ENCODE measurements at places on chromosomes 1 and 21.

DNA sequence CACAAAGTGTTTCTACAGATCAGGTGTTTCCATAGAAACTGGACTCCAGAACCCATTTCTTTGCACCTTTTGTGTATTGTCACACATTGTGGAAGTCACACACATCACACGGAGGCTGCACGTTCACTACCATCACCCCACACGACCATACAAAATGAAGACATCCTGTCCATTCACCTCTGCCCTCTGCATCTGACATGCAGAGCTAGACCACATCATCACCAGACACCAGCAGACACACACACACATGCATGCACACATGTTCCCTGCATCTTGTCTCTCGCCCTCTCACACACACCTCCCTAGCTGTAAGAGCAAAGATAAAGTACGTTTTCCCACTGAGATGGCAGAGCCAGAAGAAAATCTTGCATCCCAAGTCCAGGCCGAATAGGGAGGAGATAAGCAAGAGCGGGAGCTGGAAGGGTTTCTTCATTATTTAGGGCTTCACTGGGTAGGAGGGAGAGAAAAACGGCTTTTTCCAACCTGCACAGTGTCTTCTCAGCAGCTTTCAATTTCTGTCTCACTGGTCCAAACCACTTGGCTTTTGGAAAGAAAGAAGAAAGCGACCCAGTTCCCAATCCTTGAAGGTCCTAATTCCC is 709 bp downstream of the PRELP start:
- no peak for DNase-seq

DNA sequence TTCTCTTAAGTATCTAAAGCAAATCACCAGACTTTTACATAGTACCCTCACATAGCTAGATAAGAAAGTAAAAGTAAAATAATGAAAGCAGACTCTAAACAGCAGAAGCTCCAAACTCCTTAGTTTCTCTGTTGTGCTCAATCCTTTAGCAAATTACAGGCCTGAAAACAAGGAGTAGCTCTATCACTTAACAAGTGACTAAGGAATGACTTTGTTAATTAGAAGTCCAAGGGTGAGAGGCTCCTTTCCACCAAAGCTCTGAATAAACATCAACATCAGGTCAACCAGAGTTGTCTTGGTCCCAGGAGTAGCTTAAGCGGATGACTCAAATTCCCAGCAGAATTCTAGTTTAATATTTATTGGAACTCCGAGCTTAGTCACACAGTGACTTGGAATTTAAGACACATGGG is 5.9 kb downstream of the NRIP1 start:
- peak; percentile 5 for DNase-seq

DNA sequence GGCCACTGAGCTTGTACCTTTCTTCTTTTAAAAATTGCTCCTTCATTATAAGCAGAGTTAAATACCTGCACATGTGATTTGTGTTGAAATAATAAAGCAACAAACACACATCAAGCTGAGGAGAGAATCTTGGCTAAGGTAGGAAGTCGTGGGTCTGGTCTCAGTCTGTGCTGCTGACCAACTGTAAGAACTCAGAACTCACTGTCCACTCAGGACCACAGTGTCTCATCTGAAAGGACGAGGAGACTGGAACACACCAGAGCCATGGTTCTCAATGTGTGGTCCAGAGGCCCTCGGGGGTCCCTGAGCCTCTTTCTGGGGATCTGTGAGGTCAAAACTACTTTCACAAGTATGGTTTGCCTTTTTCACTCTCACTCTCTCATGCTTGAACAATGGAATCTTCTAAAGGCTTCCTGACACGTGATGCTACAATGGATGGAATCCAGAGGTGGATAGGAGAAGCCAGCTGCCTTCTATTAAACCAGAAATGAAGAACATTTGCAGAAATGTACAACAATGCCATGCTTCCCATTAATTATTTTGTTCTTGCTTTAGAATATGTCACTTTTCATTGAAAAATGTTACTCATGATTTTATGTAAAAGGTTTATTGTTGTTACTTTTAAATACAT is 17.3 kb upstream of the ETS2 start:
- DNase-seq = no peak

DNA sequence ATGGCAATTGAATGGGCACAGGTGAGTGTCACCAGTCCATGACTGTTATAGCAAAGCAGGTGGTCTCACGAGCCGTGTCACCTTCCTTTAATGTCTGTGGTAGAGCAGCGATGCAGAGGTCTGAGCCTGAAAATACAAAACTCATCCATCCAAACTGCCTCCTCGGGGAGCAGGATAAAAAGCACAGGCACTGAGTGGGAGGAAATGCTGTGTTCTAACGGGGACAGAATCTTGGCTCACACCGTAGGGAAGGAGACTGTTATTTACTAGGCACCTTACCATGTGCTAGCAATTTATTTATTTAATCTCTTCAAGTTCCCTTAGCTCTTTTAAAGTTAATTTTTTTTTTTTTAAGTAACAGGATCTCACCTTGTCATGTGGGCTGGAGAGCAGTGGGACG is 1.2 kb downstream of the ASCL5 start:
- DNase-seq = no peak

DNA sequence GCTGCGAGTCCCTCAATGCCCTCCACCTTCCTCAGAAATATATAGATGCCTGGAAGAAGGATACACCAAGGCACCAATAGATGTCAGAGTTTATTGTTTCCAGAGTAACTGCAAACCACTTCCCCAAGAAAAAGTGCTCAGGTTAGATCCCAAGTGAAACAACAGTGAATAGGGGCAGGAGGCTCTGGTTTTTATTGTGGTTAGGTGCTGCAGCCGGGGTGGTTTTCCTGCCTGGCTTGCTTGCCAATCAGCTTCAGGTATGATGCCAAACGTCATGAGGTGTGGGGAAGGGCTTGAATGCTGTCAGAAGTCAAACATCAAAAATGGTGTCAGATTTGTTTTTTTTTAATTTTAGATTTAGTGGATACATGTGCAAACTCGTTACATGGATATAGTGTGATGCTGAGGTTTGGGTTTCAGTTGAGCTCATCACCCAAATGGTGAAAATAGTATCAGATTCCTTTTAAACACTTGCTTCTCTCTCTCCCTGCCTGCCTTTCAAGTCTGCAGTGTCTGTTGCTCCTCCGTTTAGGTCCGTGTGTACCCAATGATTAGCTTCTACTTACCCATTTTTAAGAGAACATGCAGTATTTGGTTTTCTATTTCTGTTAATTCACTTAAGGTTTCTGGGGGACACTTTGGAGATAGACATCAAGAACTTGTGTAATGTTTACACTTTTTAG is 1317.0 kb downstream of the MRPL39 start:
- no peak for DNase-seq

DNA sequence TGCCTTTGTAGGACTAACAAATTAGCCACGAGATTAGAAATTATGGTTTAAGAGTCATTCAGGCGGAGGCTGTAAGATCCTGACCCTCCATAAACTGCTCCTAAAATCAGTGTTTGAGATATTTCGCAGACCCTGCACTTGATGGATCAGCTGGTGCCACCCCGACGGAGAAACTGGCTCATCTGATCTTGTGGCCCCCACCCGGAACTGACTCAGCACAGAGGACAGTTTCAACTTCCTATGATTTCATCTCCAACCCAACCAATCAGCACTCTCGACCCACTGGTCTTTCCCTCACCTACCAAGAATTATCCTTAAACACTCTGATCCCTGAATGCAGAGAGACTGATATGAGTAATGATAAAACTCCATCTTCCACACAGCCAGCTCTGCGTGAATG is 3.7 kb upstream of the JAM2 start:
- DNase-seq = peak; percentile 1

- no peak for DNase-seq
These were observed 21.5 kb upstream of the NHLH2 start for GRCh38 chr1:115862403-115862802.

GRCh38 chr1:199460933-199461332 is 566.6 kb upstream of the NR5A2 start:
- no peak for DNase-seq

DNA sequence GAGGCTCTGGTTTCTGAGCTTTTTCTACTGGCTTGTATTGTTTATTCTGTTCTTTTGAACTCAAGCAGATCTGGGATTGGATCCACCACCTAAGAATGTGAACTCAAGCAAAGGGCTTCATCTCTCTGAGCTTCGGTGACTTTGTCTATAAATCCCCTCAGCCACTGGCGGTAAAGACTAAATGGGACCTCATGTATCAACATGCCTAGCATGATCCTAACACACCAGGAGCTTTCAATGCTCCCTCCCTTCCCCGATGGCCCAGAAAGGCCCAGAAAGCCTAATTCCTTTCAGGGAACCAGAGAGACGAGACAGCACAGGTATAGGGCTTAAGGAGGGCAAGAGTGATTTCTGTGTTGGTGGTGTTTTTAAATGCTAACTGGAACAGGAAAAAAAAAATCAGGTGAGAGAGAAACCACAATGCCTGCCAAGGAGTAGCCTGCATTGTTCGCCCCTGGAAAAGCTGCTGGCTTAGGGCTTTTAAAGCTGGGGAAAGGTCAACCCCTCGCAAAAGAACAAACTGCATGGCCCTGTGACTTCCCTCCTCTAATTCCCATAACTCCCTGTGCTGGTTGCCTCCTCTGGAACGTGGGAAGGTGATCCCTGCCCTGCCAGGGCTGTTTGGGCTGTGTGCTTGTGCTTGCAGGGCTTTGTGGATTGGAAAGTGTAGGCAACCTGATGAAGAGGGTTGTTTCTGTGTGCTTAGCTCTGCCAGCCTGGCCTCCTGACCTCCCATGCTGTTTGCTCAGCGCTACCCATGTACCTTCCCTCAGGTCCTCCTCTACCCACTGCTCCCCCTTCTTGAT is 147.0 kb downstream of the PLPP3 start:
- DNase-seq = no peak

DNA sequence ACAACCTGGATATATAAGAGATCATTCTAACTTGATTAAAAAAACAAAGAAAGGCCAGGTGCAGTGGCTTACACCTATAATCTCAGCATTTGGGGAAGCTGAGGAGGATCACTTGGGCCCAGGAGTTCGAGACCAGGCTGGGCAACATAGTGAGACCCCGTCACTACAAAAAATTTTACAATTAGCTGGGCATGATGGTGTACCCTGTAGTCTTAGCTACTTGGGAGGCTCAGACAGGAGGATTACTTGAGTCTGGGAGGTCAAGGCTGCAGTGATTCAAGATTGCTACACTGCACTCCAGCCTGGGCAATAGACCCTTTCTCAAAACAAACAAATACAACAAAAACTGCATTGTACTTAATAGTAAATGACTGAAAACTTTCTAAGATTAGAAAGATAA is 169.3 kb downstream of the SLC45A1 start:
- DNase-seq = no peak

DNA sequence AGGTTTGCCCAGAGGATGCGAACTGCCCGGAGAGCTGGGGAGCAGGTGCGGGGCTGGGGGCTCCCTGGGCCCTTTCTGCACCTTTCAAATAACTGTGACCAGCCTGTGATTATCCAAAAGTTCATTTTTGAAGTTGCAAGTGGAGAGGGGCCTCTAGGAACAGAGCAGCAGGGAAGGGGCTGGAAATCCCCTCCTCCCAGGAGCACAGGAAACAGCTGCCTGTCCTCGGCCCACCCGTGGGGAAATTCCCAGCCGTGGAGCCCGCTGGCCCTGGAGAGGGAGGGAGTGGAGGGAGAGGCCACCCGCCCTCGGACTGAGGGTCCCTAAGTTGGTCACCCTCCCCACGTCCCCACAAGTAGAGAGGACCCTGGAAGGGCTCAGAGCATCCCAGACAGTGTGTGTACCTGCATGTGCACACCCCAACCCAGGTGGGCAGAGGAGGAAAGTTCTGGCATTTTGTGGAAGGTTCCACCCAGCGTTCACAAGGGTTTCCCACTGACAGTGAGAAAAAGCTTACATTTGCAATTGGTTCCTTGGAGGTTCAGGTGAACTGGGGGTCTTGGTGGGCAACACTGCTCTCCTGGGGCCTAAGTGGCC is 1.2 kb upstream of the TNFRSF4 start:
- DNase-seq = no peak

GRCh38 chr1:29984862-29985605 is 738.4 kb downstream of the MATN1 start:
- no peak for DNase-seq

DNA sequence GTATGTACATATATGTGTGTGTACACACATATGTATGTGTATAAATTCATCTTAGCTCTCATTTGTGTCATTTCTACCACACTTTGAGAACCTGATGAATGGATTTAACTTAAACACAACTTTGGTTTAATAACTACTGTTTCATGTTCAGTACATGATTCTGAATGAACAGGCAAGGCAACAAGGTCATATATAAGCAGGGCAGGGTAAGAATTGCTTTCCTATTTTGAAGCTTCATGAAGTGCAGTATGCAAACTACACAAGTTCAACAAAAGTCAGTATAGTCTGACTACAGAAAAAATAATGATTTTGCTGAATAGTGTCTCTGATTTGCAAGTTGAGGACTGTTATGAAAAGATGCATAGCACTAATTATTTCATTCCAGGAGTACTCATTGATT is 127.6 kb downstream of the KCNK2 start:
- DNase-seq = no peak

- no peak for DNase-seq
These were observed 108.7 kb upstream of the ZNF678 start for GRCh38 chr1:227454686-227455085.

DNA sequence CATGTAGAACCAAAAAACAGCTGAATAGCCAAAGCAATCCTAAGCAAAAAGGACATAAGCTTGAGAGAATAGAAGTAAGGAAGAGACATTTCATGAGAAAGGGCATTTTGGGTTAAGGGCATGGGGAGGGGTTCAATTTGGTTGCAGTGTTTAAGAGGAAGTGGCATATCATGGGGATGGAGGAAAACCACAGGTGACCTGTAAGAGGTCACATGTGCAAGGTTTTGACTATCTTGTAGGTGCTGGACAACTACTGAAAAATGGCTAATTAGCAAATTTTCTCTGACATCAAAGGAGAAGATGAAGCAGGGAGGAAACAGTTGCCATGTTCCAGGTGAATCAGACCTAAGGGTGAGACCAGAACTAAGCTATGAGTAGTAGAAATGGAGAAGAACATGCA is 31.3 kb upstream of the ROR1 start:
- DNase-seq = no peak
